Stimulated activated CD4-positive, alpha-beta T cell treated with anti-CD3 and anti-CD28 coated beads, TNF-alpha, amount 100 ng/mL, for 4 hours (primary cell): ENCODE measurements at places on chromosomes 5 and 9.

DNA sequence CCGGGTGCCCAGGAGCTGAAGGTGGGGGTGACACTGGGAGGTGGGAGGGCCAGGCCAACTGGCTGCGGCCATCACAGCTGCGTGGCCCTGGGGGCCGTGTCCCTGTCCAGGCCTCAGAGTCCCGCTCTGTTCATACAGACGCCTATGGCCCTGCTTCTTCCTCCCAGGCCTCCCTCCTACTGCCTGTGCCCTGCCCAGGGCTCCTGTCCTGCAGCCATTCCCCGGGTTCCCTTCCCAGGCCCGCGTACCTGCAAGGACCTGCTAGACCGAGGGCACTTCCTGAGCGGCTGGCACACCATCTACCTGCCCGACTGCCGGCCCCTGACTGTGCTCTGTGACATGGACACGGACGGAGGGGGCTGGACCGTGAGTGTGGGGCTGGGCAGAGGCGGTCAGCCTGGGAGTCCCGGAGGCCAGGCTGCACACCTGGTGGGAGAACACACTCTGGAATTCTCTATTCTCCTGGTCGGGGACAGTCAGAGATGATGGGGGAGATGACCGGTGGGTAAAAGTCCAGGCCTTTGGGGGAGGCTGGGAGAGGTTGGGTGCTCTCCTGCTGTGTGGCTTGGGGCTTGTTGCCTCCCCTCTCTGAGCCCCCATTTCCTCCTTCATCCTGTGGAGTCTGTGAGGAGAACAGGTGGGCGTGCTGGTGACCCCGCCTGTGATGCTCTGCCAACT lies 4.5 kb downstream of the FCN2 start:
- DNase-seq, result no peak

DNA sequence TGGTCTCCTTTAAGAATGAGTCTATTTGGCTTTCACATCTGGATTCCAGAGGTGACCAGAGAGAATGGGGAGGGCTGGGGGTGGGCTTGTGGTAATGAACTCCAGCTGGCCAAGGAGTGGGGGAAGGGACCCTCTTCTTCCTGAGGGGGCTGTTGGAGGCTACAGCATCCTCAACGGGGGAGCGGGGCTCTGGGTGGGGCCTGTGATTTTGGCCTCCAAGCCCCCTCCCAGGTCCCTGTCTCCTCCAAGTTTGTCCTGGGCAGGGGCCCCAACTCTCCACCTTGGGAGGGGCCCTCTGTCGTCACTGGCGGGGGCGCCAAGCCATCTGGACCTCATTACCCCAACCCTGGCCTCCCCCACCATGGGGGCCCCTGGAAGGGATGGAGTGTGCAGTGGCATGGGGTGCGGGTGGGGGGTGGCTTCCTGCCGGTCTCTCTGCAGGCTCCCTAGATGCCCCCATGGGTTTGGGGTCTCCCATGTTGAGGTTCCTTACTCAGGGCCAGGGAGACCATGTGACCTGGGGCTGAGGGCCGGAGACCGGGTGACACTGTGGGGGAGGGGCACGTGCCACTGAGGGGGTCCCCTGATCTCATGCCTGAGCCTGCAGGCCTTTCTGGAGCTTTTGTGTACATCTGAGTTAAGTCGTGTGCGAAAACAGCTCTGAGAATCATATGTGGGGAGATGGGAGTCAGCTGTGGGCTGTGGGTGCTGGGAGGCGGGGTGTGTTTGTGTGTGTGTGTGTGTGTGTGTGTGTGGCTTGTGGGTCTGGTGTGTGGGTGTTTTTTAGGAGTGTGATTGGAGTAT lies 32.4 kb downstream of the GOLGA2 start:
- no peak for DNase-seq

- no peak for DNase-seq
Observed at GRCh38 chr9:122248448-122248865, 16.2 kb downstream of the RBM18 start.

GRCh38 chr9:114099669-114100270 lies 678 bp upstream of the KIF12 start:
- no peak for DNase-seq

- DNase-seq, result no peak
Observed at GRCh38 chr9:69976152-69976551, 67.5 kb upstream of the MAMDC2 start.

DNA sequence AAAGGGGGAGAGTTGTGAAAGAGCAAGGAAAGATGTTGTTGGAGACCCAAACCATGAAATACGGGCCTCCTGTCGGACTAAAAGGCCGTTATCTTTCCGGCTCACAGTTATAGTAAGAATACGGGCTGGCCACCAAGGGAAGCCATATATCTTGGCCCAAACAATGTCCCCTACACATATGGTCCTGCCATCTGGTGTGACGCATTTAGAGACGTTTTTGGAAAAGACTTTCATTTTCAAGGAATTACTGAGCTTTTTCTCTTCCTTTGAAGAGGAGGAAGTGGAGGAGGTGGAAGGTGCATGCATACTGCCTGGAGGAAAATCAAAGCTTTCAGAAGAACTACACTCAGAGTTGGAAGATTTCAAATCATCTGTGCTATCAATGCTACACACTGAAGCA lies 26.7 kb downstream of the PWWP2A start:
- DNase-seq, result no peak

- no peak for DNase-seq
Observed at GRCh38 chr5:42828671-42829070, 17.0 kb upstream of the SELENOP start.

DNA sequence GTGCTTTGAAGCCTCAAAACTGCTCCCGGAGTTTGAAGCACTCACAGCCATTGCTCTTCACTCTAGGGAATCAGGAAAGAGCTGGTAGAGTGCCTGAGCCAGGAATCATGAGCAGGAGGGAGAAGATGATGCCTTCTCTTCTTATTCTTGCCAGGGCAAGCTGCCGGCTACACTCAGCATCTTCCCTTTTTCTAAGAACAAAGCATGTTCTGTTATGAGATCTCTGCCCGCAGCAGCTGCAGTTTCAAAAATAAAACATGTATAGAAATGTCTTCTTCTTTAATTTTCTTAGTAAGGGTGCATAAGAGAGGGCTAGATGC lies 57.9 kb upstream of the RICTOR start:
- no peak for DNase-seq
